ENCODE measurements at places on chromosomes 13 and 19. TPM values are rescaled to one million over a fixed set of nuclear protein-coding genes. Genes with fewer than 3 reads are reported as not detected.

GRCh38 chr13:73450583-73450982, 391.8 kb downstream of the KLF5 start:
- DNase-seq: no peak

DNA sequence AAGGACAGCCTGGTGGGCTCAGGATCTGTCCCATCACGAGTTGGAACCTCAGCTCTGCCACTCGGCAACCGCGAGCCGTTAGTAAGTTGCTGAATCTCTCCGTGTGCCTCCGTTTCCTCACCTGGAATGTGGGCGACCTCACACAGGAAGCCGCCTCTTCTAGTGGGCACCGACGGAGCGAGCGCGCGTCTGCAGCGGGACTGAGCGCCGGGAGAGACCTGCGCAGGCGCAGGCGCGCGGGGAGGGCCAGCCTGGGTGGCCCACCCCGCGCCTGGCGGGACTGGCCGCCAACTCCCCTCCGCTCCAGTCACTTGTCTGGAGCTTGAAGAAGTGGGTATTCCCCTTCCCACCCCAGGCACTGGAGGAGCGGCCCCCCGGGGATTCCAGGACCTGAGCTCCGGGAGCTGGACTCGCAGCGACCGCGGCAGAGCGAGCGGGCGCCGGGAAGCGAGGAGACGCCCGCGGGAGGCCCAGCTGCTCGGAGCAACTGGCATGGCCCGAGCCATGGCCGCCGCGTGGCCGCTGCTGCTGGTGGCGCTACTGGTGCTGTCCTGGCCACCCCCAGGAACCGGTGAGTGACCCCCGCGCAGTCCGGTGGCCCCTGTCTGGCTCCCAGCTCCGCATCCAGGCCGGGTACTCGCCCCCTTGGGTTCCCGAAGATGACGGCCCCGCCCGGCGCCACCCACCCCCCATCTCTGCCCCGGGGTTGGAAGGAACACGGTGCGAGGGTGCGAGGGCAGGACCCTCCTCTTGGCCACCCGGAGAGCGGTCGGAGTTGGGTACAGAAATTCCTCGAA, at the start of gene PVR:
Gene PVR (plus strand): TSS at position 306 of the 797 bp plus-strand sequence. CDS start 187 bp downstream, at position 493.
- peak; percentile 83 for DNase-seq

DNA sequence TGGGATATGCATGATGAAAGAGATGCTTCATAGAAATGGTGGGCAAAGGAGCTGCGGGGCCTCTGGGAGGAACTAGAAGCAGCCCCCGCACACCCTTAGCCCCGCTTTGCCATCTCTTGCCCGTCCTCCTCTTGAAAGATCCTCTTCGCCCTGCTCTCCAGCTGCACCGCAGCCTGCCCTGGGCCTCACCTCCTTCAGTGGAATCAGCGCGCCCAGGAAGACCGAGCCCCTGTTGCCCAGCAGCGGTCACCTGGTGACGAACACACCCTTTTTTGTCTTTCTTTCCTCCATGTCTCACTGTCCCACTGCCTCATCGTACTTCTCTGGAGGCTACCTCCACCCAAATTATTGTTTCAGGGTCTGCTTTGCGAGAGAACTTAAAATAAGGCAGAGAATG, 807.6 kb downstream of the UQCRFS1 start:
- no peak for DNase-seq

DNA sequence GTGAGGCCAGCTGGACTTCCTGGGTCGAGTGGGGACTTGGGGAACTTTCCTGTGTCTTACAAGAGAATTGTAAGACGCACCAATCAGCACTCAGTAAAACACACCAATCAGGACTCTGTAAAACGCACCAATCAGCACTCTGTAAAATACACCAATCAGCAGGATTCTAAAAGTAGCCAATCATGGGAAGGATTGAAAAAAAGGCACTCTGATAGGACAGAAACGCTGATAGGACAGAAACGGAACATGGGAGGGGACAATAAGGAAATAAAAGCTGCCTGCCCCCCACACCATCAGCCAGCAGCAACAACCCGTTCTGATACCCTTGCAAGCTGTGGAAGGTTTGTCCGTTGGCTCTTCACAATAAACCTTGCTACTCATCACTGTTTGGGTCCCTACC, 73.1 kb upstream of the SGCG start:
- DNase-seq: no peak

GRCh38 chr13:110149036-110149435, 157.9 kb downstream of the COL4A1 start:
- no peak for DNase-seq

DNA sequence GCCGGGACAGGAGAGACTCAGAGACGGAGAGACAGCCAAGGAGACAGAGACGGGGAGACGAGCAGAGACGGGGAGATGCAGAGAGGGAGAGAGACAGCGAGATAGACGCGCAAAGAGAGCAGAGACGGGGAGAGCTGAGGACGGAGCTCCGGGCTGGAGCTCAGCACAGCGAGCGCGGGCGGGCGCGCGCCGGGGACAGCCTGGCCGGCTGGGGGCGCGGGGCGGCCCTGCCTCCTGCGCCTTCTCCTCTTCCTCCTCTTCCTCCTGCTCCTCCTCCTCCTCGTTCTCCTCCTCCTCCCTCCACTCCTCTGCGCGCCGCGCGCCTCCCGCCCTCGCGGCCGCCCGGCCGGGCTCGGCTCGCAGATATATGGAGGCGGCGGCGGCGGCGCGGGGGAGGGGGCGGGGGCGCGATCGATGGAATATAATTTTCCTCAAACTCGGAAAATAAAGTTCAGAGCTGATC, at the start of gene ERFL:
Gene ERFL (minus strand): TSS at position 229 of the 463 bp plus-strand sequence. CDS start 15,530 bp downstream, outside the sequence.
- no peak for DNase-seq

Gene KLHL1
- total RNA-seq: not detected

Gene THSD1
- 13.4 TPM for total RNA-seq

Gene KIR2DL4
- not detected for total RNA-seq
